GM10248 (cell line): ENCODE measurements at places on chromosomes 13 and 19.
A peak's percentile ranks its signal among the peaks of the same experiment; 100 is the strongest.

DNA sequence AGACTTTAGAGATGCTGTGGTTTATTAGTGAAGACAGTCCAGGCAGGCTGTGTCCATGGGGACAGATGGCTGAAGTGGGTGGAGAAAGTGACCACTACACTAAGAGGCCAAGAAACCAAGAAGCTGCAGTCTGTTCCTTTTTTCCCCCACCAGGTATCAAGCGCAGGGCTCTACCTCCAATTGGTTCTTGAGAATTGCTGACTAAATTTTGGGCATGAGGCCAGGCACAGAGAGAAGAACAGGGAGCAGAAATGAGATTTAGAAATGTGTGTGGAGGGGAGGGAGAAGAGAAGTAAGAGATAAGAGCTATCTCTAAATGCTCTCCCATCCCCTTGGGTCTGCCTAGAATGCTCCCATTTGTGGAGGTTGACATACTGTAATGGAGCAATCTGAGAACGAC, 12.3 kb upstream of the CYSLTR2 start:
- no peak for DNase-seq

- peak; percentile 37 for DNase-seq
Measured at GRCh38 chr19:56350416-56351045, 35.9 kb upstream of the ZSCAN5A start.

DNA sequence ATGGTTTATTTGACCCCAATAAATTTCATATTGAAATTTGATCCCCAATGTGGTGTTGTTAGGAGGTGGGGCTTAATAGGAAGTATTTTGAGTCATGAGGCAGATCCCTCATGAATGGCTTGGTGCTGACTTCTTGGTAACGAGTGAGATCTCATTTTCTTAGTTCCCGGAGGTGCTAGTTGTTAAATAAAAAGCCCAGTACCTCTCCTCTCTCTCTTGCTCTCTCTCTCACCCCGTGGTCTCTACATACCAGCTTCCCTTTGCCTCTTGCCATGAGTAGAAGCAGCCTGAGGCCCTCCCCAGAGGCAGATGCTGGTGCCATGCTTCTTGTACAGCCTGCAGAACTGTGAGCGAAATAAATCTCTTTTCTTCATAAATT, 39.4 kb upstream of the KATNAL1 start:
- no peak for DNase-seq

DNA sequence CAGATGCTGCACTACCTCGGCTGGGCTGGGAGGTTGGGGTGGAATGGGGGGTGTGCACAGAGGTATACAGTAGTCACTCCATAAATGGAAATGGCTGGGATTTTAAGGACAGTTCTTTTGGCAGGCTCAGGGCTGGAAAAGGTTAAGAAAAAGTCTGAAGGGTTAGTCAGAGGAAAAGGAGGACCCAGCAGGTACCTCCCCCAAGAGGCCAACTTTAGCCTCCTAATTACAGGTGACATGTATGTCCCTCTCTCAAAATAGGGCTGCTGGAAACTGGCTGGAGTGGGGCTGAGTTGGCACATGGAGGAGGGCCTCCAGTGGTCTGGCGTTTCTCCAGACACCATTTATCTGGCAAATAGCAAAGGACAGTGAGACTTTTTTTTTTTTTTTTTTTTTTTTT, 994 bp downstream of the CCDC194 start:
- DNase-seq: peak; percentile 14

DNA sequence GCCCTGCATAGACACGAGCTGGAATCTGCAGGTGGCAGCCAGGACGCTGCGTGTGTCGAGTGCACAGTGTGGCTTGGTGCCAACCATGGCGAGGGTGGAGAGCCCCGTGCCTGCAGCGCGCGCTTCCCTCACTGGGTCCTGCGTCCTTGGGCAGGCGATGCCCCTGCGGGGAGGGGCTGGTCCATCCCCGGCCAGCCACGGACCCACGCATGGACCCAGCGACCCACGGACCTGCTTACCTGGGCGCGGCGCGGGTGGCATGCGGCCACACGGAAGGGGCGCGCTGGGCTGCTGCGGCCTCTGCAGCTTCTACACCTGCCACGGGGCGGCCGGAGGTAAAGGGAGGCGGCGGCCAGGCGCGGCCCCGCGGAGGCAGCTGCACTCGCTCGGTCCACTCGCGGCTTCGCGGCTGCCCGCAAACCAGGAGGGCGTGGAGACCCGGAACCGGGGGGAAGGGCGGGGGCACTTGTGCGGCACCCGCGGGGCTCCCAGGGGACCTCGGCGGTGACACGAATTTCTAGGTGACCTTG, 569 bp upstream of the MCF2L start:
- no peak for DNase-seq
